ENCODE measurements at places on chromosomes 16 and 17.

DNA sequence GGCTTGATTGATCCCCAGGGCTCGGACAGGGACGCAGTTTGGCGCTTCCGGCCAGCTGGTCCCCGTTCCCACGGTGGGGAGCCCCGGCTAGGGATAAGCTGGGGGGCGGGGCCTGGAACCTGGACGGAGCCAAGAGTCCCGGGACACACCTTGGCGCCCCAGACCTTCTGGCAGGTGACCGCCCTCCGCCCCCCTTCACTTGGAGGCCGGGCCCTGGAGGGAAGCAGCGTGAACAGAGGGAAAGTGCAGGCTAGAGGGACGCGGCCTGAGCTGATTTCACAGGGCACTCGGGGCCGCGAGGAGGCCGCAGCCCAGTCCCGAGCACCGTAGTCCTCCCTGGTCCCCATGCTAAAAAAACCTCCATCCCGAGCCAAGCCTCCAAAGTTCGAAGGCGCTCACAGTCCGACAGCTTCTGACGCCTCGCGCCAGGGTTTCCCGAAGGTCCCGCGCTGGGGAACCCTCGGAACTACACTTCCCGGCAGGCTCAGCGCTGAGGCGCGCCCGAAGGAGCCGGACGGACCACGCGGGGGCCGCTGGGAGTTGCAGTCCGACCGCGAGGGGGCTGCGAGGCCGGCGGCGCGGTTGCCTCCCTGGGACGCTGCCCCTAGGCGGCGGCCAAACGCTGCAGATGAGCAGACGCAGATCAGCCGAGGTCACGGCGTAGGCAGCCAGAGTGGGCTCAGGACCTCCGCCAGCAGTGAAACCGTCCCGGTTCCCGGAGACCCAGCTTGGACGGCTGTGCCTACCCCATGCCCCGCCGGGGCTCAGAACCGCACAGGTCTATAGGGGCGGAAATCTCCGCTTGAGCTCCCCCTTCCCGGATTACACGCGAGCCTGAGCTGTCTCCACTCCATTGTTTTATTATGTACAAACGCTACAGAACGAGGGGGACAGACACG, at the start of gene TBX6:
Gene TBX6 (minus strand): TSS at position 451 of the 899 bp plus-strand sequence. CDS start 731 bp downstream, outside the sequence.
- DNase-seq, result peak; percentile 93

DNA sequence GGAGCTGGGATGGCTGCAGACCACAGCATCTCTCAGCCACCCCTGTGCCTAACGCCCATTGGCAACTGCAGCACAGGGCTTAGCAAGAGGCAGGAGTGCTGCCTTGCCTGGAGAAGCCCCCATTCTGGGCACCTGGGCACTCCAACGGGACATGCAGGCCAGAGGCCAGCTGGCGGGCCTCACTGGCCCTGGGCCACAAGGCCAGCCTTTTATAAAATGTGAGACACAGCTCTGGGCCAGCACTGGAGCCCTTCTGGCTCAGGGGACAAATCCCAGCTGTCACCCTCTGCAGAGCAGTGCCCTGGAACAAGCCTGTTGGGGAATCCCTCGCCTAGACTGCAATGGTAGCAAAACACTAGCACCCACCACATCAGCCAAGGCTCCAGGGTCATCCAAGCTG, 171.8 kb downstream of the WSCD1 start:
- peak; percentile 7 for DNase-seq

GRCh38 chr17:21191698-21192097, 22.3 kb downstream of the TMEM11 start:
- no peak for DNase-seq

DNA sequence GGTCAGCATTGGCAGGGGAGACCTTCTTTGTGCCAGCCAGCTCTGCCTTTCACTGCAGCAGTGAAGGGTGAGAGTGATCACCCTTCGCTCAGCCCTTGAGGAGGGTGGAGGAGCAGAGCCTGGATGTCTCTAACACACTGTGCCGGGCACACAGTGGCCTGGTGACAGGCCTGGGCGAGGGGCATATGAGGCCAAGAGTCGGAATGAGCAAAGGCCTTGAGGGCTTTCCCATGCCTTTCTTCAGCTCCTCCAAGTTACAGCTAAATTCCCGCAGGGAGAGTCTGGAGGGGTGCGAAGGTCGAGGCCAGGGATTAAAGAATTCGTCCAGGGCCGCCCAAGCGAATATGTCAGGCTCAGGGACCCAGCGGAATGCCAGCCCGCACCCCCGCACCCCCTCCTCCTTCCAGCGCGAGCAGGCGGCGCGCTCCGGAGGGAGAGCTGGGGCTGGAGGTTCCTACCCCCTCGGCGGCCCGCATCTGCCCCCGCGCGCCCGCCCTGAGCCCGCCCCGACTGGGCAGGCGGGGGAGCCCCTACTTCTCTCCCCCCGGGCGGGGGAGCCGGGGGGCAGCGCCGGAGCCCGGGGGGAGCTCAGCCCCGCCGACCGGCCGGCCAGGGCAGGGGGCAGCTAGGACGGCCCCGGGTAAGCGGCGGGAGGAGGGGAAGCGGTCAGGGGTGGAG, at the start of gene RASL10B:
Gene RASL10B (plus strand): TSS at position 401 of the 678 bp plus-strand sequence. CDS start 3,546 bp downstream, outside the sequence.
- DNase-seq, result no peak

- DNase-seq, result no peak
These were observed 25.1 kb downstream of the CCDC42 start for GRCh38 chr17:8719291-8720246.

DNA sequence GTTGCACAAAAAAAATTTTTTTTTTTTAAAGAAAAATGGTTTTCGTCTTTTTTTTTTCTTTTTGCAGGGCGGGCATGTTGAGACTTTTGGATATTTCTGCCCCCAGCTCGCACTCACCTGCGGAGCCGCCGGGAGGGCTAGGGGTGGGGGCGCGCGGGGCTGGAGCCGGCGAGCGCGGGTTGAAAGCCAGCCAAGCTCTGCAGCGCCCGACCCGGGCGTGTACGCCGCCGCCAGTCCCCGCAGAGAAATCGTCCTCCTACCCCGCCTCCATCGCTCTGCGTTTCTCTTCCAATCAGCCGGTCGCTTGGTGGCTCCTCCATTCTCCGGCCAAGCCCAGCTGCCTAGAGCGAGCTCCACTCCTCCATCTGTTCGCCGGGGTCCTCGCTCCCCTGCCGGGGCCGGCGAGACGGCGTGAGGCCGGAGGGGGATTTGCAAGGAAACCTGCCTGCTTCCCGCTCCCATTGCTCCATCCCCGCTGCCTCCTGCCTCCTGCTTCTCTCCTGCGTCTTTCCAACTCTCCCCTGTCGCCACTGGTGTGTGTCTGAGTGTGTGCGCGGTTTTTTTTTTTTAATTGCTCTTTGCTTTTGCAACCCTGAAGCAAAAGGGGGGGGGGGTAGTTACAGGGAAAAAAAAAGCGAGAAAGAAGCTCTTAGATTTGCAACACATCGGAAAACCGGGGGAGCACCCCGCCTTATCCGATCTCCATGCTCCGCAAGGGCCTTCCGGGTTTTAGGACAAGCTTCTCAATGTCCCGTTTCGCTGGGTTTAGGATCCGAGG, 1.8 kb upstream of the UBTF start:
- DNase-seq, result peak; percentile 72

DNA sequence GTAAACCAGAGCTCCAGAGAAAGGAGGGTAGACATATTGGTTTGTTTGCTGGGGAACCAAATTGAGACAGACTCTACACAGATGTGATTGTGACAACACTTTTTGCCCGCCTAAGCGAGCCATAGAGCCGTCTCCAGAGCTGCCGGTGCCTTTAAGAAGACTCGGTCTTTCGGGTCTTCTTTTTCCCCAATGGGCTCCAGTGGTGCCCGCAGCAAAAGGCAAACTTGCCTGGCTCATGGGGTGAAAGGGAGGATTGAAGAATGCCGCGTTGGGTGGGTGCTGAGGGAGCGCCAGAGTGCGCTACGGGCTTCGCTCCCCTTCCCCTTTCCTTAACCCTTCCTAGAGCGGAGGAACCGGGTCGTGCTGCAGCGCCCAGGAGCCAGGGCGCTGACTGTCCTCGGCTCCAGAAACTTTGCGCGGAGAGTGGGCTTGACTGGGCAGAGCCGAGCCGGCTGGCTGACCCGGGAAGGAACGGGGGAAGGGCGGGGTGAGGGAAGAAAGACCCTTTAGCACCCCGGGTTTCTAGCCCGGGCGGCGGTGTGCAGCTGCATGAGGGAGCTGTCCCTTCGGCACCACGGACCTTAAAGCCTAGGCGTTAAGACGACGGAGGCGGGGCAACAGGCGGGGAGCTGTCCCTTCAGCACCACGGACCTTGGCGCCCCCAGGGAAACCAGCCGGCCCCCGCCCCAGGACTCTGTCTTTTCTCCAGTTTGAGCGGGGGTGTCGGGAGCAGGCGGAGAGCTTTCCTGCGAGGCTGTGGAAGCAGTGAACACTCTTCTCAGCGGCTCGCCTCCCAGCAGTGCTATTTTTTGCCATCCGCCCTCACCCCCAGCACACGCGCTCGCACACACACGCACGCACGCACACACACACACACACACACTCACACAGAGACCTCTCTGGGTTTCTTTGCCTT, at the start of gene CACNG3:
Gene CACNG3 (plus strand): TSS at position 880 of the 916 bp plus-strand sequence. CDS start 420 bp downstream, outside the sequence.
- no peak for DNase-seq

DNA sequence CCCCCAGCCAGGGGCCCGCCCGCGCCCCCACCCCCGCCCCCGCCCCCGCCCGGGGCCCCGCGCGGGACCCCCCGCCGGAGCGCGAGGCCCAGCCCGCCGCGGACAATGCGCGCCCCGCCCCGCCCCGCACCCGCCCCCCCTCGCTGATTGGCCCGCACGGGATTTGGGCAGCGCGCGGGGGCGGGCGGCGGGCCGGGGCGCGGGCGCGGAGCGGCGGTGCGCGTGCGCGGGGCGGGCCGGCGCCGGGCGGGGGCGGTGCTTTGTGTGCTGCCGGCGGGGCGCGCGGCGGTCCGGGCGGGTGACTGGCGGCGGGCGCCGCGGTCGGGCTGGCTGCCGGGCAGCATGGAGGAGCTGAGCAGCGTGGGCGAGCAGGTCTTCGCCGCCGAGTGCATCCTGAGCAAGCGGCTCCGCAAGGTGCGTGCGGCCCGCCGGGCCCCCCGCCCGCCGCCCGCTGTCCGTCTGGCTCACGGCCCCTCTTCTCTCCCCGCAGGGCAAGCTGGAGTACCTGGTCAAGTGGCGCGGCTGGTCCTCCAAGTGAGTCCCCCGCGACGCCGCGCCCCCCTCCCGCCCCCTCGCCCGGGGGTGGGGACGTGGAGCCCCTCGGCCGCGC, at the start of gene CBX2:
Gene CBX2 (plus strand): TSS at position 255 of the 610 bp plus-strand sequence. CDS start 88 bp downstream, at position 343.
- peak; percentile 85 for DNase-seq

DNA sequence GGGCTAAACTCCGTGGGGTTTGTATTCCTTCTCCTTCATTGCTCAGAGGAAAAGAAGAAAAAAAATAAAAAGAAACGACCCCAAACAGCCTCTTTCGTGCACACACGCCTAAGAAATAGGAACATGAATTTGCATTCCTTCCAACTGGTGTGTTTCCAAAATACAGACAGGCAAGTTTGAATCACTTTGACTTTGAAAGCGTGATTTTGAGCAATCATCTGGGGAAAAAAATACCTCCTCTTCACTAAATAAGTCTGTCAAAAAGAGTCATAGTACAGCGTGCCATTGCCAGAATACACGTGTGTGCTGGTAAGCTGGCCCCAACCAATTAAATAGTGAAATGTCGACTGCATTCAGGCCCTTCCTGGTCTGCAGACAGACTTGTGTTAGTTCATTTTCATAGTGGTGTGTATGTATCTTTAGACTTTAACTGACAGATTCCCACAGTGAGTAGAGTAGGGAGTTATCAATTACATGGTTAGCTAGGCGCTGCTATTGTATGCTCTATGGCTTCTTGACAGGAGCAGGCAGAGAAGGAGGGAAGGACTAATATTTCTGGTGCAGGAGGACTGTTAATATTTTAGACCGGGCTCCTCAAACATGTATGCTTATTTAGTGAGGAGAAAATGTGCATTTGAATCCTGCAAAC, 618.3 kb downstream of the MAF start:
- DNase-seq, result no peak

GRCh38 chr17:61362852-61363600, 36.6 kb upstream of the TBX2 start:
- DNase-seq, result no peak

GRCh38 chr17:73430848-73431247, 119.0 kb upstream of the CDC42EP4 start:
- DNase-seq, result peak; percentile 1

GRCh38 chr16:23156110-23156509, 6.9 kb upstream of the USP31 start:
- no peak for DNase-seq

- no peak for DNase-seq
These were observed 706 bp downstream of the TEN1 start for GRCh38 chr17:75979705-75980187.

- DNase-seq, result peak; percentile 96
These were observed 16.5 kb upstream of the ARHGAP17 start for GRCh38 chr16:25031441-25032307.

DNA sequence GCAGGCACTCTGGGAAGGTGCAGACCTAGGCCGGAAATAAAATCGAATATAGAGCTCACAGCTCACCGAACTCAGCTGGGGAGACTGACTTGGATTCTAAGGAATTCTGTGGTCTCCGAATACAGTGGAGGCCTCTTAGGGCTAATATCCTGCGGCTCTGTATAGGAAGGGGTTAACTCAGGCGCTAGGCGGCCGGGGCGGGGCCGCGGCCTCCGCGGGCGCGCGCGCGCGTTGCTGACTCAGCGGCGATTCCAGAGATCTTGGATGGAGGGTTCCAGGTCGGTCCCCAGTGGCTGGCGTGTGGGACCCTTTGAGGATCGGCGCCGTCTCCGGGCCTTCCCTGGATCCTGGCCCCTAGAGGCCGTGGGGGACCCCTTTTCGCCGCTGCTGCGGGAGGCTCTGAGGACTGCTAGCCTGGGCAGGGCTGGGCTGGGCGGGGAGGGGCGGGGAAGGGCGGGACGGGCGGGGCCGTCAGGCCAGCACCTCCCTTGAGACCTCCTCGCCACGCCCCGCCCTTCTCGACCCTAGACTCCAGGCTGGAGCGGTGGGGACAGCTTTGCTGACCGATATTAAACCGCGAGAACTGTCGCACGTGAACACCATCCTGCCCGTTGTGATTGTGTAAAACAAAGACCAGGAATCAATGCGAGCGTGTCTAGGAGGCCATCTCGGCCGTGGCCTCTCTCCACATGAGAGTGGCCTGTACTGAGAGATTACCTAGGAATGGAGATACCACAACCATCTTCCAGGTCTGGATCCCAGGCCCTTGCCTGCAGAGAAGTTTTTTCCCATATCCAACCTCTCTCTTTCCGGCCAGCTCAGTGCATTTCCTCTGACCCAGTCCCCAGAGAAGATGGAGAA, 1.4 kb upstream of the PLEKHH3 start:
- DNase-seq, result peak; percentile 93

- no peak for DNase-seq
These were observed 4.3 kb downstream of the EVI2B start for GRCh38 chr17:31309556-31309955.

- no peak for DNase-seq
These were observed 7.6 kb upstream of the MAP2K6 start for GRCh38 chr17:69406941-69407340.

- no peak for DNase-seq
These were observed 51.1 kb downstream of the SRCIN1 start for GRCh38 chr17:38554430-38555350.

GRCh38 chr17:82212331-82213250, at the start of gene CCDC57:
Gene CCDC57, minus strand, starts transcription at chr17:82212842. Its CDS starts 10,898 bp downstream, at chr17:82201944.
- DNase-seq, result peak; percentile 63

GRCh38 chr17:47785538-47786123, 36.0 kb downstream of the OSBPL7 start:
- DNase-seq, result no peak

- no peak for DNase-seq
These were observed 31.8 kb downstream of the NSRP1 start for GRCh38 chr17:30148376-30148775.
